ENCODE measurements at places on chromosomes 2 and 18. TPM values are rescaled to one million over a fixed set of nuclear protein-coding genes. Genes with fewer than 3 reads are reported as not detected.

DNA sequence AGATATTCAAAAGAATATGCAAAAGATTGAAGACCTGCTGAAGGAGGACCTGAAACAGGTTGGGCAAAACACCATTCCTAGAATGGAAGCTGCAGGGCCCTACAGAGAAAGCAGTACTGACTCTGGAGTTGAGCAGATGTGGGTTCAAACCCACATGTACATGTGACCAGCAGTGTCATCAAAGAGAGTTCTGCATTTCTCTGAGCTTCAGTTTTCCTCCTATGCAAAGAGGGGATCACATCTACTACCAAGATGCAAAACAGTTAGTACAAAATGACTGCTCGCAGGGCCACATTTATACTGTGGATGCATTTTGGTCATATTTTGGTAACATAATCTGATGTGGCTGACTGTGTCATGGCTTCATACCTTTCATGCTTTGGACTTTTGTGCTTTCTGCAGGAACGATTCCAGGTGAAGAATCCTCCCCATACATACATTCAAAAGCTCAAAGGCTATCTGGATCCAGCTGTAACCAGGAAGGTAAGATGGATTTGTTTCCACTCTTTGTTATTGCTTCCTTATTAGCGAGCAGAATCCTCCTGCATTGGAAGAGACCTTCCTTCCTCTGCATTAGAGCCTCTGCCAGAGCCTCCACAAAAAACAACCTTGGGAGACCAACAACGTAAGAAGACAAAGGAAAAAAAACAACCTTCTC is 174.8 kb downstream of the PRPF40A start:
- no peak for DNase-seq

DNA sequence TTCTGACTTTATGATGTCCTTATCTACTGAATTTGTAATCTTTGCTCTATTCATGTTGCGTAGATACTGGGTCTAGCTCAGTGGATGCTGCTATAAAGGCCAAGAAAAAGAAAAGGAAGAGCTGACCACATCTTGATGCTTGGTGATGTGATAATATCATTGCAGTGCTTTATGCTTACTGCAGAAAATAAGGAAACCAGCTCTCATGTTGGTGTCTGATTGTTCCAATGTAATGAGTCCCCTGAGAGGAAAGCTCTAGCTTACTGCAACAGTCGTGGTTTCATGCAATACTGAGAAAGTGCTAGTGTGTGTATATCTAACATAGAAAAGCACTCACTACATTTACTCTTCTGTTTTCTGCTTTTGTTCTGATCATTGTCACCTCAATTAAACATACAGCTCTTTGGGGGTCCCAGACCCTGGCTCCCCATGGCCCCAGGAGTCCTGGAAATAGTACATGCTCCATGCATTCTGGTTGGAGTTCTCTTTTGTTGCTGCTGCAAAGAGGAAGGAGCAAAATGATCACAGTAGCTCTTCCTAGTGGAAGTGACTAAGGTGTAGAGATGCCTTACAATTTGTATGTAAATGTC is 338.8 kb downstream of the CYRIA start:
- no peak for DNase-seq

DNA sequence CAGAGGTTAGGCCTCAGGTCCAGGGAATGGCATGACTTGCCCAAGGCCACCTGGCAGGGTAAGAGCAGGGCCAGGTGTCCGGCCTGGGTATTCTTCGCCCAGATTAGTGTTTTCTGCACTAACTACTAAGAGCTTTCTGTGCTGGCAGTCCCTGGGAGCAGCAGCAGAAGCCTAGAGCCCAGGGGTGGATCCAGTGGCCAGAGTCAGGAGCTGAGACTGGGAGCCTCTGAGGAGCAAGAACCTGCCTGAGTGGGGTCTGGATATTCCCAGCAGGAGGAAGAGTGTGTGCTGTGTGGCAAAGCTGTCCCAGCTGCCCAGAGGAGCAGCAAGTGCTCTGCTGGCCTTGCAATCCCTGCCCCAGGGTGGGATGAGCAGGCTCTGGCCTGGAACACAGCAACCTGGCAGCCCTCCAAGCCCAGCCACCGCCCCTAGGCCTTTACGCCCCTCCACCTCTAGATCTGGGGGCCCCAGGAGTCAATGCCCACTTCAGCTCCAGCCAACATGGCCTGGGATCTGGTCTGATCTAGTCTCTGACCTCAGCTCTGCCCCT is 30.7 kb upstream of the GPAT2 start:
- no peak for DNase-seq

- DNase-seq: no peak
Observed at GRCh38 chr2:144475044-144475443, 44.9 kb downstream of the ZEB2 start.

DNA sequence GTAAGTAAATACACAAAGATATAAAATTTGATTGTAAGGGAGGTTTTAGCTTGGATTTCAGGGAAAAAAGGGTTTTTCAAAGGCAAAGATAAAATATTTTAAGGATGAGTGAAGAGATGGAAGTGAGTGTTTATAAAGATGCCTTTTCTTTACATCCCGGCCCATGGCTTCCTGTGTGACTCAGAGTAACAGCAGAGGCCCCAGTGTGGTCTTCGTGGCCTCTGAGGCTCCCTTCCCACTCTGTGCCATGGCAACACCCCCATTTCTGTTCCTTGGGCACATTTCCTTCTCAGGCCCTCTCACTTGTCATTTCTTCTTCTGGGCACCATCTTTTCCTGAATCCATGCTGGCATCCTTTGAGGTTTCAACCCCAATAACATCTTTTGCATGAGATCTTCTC is 92.6 kb upstream of the TMEM18 start:
- DNase-seq: no peak

GRCh38 chr2:61750624-61751023 is 103.2 kb downstream of the FAM161A start:
- DNase-seq: no peak

GRCh38 chr18:41324020-41324791 is 630.8 kb upstream of the PIK3C3 start:
- no peak for DNase-seq

DNA sequence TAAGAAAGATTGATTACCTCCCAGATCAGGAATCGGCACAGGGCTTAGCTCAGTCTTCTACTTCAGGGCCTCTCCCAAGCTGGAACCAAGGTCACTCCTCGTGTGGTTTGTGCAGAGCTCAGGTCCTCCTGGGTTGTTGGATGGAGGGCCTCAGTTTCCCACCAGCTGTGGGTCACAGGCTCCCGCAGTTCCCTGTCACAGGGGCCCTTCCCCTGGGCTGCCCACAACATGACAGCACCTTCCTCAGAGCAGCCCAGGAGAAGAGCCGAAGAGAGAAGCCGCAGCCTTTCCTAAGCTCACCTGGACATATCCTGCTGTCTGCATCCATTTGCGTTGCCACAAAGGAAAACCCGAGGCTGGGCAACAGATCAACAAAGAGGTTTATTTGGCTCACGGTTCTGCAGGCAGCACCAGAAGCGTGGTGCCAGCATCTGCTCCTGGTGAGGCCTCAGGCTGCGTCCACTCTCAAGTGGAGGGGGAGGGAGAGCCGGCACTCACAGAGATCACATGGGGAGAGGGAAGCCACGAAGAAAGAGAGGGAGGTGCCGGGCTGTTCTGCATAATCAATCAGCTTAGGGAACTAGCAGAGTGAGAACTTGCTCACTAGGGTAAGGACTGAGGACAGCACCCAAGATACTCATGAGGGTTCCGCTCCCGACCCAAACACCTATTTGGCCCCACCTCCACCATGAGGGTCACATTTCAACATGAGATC is 13.0 kb upstream of the ALLC start:
- DNase-seq: no peak

DNA sequence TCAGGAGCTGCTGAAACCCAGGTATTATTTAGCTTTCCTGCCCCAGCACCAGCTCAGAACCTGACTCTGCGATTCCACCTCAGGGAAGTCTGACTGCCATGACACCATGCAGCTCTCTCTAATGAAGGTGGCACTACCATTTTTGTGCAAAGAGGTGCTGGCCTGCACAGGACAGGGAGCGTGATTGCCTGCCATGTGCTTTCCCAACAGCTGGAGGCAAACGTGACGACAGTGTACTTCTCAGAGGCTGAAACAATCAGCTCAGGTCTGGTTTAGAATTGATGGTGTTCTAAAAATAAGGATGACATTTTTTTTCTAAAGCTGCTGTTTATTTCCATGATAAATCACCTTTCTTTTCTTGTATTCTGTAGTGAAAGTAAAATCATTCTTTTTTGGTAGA is 75.2 kb upstream of the TTC39C start:
- no peak for DNase-seq

DNA sequence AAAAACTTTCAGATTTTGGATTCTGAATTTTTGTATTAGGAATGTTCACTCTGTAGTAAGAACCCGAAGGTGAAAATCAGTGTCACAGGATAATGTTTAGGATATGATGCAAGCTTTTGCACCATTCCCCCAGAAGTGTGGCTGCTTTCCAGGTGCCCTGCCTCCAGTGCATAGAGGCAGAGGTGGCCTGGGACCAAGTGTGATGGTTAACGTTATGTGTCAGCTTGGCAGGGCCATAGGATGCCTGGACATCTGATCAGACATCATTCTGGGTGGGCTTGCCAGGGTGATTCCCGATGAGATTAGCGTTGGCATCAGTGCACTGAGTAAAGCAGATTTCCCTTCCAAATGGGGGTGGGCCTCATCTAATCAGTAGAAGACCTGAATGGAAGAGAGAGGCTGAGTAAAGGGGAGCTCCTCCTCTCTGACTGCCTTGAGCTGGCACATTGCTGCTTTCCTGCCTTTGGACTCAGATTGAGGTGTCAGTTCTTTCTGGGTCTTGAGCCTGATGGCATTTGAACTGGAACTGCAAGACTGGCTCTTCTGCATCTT is 177.4 kb upstream of the HS6ST1 start:
- no peak for DNase-seq

POU3F3 gene
- 98.3 TPM for polyA plus RNA-seq

IFIH1 gene
- 5.6 TPM for polyA plus RNA-seq

PLEKHA3 gene
- 30.4 TPM for polyA plus RNA-seq

SELENOI gene
- polyA plus RNA-seq: 22.5 TPM

CLASP1 gene
- polyA plus RNA-seq: 48.3 TPM

GKN2 gene
- not detected for polyA plus RNA-seq

CHRNG gene
- 1.4 TPM for polyA plus RNA-seq
